ENCODE measurements at places on chromosomes 2 and 18.
A peak's percentile ranks its signal among the peaks of the same experiment; 100 is the strongest.

- DNase-seq = no peak
These were observed 91.8 kb downstream of the CABLES1 start for GRCh38 chr18:23226930-23227725.

GRCh38 chr2:217392930-217393584 is 533.2 kb upstream of the TNP1 start:
- no peak for DNase-seq

- no peak for DNase-seq
These were observed 154.0 kb downstream of the LAMA1 start for GRCh38 chr18:6963452-6964097.

GRCh38 chr2:205785507-205786260 is 103.4 kb downstream of the NRP2 start:
- DNase-seq = no peak

GRCh38 chr2:204395539-204395938 is 149.7 kb upstream of the PARD3B start:
- no peak for DNase-seq

DNA sequence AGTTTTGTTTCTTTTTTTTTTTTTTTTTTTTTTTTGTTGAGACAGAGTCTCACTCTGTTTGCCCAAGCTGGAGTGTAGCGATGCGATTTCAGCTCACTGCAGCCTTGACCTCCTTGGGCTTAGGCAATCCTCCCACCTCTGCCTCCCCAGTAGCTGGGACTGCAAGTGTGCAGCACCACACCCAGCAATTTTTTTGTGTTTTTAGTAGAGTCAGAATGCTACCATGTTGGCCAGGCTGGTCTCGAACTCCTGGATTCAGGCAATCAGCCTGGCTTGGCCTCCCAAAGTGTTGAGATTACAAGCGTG is 8.2 kb downstream of the ITGA6 start:
- no peak for DNase-seq

DNA sequence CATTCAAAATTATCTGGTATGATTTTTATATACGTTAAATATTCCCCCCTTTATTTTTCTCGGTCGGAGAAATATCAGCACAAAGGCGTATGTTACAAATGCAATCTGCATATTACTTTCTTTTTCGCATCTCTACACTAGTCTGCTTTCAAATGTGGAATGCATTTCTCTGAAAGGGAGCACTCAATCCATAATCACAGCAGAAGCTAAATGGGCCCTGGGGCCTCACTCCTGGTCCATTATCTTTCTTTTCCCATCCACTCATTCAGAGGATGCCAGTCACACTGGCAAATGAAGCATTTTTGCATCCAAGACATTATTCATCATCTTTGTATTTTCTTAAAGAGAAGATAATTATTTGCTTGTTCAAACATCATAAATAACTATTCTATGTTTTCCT is 295.2 kb upstream of the LRP1B start:
- no peak for DNase-seq

- DNase-seq = no peak
These were observed 20.0 kb downstream of the SETBP1 start for GRCh38 chr18:44700652-44701051.

DNA sequence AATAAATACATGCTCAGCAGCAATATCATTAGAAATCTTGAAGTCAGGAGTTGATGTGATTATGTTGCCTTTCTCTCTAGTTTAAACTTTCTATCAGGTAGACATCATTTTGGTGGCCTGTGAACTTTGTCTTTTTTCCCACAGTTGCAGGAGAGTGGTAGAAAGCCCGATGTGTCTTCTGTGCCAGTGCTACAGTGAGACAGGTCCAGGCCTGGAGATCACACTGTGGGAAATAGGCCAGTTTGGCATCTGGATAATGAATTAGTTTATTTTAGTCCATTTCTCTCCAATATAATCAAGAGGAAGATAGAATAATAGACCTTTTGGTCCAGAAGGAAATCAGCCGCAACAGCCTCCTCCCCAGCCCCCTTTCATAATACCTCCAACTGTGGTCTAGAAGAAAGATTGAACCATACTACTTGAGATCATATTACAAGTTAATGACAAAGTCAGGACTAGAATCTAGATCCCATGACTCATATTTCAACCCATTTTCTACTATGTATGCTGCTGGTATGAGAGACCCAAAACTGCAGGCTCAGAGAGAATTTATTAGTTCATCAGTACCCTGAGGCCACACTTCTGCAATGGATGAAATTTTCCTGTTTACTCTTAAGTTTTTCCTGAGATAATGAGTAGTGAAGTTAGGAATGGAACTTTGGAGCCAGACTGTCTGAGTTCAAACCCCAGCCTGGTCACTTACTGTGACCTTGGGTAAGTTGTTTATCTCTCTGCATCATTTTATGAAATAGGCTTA is 20.6 kb downstream of the KCMF1 start:
- DNase-seq = no peak

GRCh38 chr2:127175751-127176354 is 44.2 kb downstream of the CYP27C1 start:
- no peak for DNase-seq

DNA sequence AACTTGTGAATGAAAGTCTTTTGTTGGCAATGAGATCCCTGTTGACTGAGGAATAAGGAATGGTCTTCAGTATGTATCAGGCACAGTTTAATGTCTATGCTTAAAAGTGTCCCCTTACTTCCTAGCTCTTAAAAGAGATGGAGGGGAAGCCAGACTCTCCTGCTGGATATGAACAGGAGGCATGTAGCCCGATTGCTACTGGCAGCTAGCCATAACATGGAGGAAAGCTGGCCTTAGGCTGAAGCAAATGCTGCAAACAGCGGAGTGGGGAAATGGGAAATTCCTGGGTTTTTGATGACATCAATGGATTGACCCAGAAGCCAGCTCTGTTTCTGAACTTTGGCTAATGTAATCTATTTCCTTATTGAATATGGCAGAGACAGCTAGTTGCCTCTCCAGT is 266.1 kb downstream of the SLC4A3 start:
- DNase-seq = no peak

- DNase-seq = peak; percentile 88
These were observed at the start of gene SLC1A4 for GRCh38 chr2:64989126-64989981. Gene SLC1A4 (plus strand): TSS chr2:64989399. CDS start chr2:64989644, 245 bp downstream.

GRCh38 chr2:219728991-219729487 is 101.6 kb downstream of the SLC4A3 start:
- no peak for DNase-seq

Measured in stimulated activated CD4-positive, alpha-beta T cell treated with anti-CD3 and anti-CD28 coated beads, Interleukin-4, amount 100 ng/mL, for 48 hours (primary cell).